ENCODE measurements at places on chromosomes 6 and 20.

- DNase-seq: no peak
Measured at GRCh38 chr6:15947923-15948322, 181.0 kb upstream of the MYLIP start.

- no peak for DNase-seq
Measured at GRCh38 chr6:168641446-168641845, 200.5 kb downstream of the SMOC2 start.

DNA sequence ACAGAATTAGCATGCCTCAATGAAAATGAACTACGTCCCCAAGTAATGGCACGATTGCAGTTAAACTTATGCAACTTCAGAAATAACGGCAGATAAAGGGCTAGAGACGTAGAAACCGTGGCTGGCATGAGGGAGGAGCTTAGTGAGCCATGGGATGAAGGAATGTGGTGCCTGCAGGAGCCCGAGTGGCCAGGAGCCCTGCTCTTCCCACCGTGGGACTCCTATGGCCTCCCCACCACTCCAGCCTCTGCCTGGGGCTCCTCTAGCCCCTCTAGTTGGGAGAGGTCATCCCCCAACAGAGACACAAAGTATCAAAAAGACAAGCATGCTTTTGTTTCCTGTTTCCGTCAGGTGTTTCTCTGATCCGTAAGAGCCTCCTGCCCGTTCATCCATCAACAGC is 75.1 kb upstream of the BHLHE23 start:
- no peak for DNase-seq

- no peak for DNase-seq
Measured at GRCh38 chr20:32162351-32162750, 45.2 kb downstream of the PLAGL2 start.

GRCh38 chr6:110482774-110483400 is 6.5 kb upstream of the SLC22A16 start:
- no peak for DNase-seq

DNA sequence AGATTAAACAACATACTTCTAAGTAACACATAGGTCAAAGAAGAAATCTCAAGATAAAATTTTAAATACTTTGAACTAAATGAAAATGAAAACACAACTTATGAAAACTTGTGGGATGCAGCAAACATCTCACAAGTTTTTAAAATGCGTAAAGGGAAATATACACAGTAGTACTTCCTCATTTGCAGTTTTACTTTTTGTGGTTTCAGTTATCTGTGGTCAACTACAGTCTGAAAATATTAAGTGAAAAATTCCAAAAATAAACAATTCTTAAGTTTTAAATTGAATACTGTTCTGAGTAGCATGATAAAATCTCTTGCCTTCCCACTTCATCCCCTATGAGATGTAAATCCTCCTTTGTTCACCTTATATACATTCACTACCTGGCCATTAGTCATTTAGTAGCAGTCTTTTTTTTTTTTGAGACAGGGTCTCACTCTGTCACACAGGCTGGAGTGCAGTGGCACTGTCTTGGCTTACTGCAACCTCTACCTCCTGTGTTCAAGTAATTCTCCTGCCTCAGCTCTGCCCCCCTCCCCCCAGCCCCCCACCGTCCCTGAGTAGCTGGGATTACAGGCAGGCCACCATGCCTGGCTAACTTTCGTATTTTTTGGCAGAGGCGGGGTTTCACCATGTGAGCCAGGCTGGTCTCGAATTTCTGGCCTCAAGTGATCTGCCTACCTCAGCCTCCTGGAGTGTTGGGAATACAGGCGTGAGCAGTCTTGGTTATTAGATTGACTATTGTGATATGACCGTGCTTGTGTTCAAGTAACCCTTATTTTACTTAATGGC is 154.6 kb upstream of the AHI1 start:
- DNase-seq: no peak

- DNase-seq: no peak
Measured at GRCh38 chr6:82078286-82078908, 169.1 kb downstream of the IBTK start.

GRCh38 chr6:133097208-133097607 is 143.9 kb upstream of the EYA4 start:
- DNase-seq: no peak

GRCh38 chr6:150253489-150253888 is 110.6 kb downstream of the PPP1R14C start:
- no peak for DNase-seq

- DNase-seq: no peak
Measured at GRCh38 chr6:3541006-3541585, 84.2 kb upstream of the SLC22A23 start.

- peak; percentile 73 for DNase-seq
Measured at GRCh38 chr20:45433316-45433715, 17.4 kb downstream of the PIGT start.

DNA sequence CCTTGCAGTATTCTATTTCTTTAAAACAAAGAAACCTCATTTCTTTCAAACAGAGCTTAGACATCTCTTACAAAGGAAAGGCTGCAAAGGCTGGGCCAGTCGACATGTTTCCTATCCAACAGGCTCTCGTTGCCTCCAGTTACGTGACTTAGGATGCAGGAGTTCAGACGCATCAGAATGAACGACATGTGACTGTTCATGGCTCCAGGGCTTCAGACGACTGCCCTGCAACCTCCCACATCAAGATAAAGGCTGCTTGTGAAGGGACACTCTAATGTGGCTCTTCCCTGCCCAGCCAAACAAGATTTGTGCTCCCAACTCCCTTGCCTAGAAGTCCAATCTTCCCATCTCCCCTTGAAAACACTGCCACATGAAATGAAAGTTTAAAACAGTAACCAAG is 14.3 kb upstream of the NEDD9 start:
- DNase-seq: no peak

- no peak for DNase-seq
Measured at GRCh38 chr6:89360415-89360999, 8.0 kb upstream of the UBE2J1 start.

DNA sequence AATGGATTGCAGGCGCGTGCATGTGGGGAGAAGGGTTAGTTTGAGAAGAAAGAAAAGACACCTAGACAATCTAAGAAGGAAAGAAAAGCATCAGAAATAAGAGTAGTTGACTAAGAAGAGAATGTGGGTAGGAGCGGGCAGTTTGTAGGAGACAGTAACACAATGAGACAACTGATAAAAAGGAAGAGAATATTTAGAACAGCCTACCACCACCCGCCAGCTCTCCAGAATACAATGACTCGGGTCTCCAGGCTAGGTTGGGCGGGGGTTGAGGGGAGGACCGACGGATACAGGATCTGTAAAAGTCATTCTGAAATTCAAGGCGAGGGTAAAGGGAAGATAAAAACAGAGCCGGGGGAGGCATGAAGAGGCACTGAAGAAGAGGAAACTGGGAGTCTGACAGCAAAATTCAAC is 712 bp downstream of the ABHD16A start:
- DNase-seq: no peak

DNA sequence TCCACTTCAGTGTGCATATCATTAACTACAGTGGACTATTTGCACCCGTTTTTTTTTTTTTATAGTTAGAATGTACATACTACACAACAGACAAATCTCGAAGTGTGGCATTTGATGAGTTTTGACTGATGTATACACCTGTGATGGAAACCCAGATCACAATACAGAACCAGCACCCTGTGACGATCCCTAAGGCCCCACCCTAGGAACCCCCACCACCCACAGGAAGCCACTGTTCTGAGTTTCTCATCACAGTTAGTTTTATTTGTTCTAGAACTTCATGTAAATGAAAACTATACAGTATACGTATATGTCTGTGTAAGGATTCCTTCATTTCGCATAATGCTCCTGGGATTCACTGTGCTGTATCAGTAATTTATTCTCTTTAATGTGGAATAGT is 102.8 kb downstream of the IRF4 start:
- DNase-seq: no peak

DNA sequence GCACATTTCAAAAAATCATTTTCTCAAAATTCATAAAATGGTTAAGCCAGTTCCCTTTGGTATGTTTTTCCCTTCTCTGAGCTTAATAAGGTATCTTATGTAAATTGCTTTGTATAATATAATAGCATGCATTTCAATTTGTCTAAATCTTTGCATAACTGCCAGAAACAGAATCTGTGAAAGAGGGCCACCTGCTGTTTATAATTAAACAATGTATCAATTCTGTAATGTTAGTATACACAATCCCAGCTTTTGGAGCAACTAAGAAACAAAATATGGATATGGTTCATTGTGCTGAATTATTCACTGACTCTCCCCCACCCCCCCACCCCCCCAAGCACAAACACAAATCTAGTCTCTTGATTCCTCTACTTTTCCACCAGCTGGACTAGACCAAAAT is 54.8 kb downstream of the GPX5 start:
- DNase-seq: peak; percentile 17

DNA sequence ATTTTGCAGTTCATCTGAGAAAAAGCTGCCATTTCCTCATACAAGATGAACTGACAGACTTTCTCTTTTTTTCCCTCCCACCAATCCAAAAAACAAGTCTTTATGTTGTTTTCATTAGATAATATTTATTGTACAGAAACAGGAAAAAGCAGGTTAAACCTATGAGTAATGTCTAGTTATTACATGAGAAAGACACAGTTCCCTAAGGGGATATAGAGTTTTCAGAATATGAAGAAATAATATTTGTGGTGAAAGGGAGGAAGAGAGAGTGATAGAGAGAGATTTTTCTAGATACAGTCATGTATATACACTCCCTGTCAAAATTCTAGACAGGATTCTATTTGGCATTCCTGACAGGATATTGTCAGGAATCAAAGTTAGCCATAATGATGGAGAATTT is 392.4 kb downstream of the BMP2 start:
- DNase-seq: peak; percentile 7

DNA sequence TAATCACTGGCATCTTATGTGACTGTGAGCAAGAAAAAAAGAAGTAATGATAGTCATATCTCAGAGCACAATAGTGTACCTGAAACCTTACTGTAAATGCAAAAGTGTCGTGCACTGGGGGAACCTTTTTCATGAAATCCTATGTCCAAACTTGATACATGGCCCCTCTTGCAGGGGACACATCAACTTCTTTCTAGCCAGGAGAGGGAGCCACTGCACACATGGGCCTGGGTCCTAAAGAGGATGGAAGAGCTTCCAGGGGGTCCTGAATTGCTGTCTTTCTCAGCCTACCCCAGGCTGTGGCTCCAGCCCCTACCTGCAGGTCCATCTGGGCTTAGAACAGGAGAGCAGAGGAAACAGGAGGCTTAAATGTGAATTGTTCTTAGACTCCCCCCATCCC is 165.7 kb downstream of the SOD2 start:
- DNase-seq: no peak

DNA sequence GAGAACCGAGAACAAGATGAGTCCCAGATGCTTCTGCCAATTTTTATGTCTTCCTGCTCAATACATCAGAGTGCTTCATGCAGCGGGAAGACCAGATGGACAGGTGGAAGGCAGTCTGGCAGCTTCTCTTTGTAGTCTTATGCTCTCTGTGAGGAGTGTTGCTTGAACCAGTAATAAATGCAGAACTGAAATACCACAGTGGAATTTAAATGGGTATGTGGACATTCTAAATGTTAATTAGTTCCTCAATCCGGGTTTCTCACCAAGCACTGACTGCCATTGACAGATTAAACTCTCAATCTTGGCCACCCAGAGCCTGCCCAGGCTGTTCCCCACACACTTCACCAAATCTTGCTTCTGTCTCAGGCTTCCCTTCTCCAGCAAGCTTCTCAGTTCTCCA is 695.5 kb upstream of the CHD6 start:
- no peak for DNase-seq

DNA sequence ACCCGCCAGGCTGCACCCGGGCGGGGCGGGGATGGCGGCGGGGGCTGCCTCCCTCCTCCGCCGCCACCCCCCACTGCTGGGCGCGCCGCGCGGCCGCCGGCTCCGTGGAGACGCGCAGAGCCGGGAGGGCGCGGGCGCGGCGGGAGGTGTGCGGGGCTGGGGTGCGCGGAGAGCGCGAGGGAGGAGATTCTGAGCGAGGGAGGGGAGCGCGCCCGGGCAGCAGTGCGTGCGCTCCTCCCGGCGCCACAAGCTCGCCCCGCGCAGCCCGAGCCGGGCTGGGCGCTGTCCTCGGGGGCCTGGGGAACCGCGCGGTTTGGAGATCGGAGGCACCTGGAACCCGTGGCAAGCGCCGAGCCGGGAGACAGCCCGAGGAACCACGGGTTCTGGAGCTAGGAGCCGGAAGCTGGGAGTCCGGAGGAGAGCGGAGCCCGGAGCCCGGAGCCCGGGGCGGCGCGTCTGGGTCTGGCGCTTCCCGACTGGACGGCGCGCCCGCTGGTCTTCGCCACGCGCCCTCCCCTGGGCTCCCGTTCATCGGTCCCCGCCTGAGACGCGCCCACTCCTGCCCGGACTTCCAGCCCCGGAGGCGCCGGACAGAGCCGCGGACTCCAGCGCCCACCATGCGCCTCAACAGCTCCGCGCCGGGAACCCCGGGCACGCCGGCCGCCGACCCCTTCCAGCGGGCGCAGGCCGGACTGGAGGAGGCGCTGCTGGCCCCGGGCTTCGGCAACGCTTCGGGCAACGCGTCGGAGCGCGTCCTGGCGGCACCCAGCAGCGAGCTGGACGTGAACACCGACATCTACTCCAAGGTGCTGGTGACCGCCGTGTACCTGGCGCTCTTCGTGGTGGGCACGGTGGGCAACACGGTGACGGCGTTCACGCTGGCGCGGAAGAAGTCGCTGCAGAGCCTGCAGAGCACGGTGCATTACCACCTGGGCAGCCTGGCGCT is at the start of gene NTSR1:
TSS of gene NTSR1 (plus strand) at position 246 of the 946 bp plus-strand sequence. CDS start at position 618, 372 bp downstream.
- no peak for DNase-seq

DNA sequence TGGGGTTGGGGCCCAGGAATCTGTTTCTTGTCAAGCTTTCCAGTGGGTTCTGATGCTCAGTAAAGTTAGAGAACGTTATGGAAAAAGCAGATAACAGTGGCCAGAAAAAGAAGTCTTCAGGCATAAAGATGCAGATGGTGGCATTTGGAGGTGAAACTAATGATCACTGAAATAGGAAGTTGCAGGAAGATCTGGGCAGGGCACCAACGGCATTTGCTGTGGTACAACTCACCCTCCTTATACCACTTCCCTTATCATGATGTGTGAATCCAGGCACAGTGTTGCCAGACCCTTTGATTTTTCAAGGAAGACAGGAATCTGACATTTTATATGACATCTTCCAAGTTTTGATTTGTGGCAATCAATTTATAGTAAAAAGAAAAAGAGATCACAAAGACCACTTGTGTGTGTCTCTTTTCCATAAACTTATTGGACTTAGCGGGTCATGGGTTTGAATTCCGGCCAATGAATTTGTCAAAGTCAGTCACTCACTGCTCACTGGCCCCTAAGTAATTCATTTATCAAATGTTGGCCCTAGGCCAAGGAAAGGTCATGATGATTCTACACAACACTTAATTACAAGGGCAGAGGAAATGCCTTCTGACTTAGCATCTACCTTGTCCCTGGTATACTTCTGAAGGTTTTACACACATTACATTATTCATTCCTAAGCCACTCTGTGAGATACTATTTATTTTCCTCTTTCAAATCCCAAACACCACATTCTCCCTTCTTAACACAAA is 37.6 kb downstream of the LAMP5 start:
- no peak for DNase-seq

- DNase-seq: peak; percentile 41
Measured at GRCh38 chr20:48877304-48877703, 44.2 kb upstream of the ARFGEF2 start.

All from muscle of leg (tissue), 16 donors.